ENCODE measurements at places on chromosomes 2 and 18.

- DNase-seq, result no peak
Measured at GRCh38 chr2:239548965-239549595, 148.3 kb upstream of the HDAC4 start.

- DNase-seq, result no peak
Measured at GRCh38 chr18:33201509-33201926, 239.0 kb downstream of the CCDC178 start.

GRCh38 chr2:10452956-10453904 is 5.1 kb upstream of the ODC1 start:
- DNase-seq, result no peak

- DNase-seq, result no peak
Measured at GRCh38 chr2:101463911-101464641, 10.8 kb downstream of the RFX8 start.

DNA sequence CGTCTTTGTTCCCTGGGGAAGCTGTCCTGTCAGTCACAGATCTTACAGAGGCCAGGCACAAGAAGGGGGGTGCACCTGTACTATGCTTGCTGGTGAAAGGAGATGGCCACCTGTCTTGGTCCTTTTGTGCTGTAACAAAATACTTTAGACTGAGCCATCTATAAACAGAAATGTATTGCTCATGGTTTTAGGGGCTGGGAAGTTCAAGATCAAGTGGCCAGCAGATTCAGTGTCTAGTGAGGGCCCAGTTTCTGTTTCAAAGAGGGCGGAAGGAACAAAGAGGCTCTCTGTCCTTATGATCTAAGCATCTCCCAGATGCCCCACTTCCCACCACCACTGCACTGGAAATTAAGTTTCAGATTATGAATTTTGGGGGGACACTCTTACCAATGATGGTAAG is 35.5 kb upstream of the RPL37A start:
- no peak for DNase-seq

GRCh38 chr2:54377901-54378493 is 78.1 kb upstream of the SPTBN1 start:
- no peak for DNase-seq

DNA sequence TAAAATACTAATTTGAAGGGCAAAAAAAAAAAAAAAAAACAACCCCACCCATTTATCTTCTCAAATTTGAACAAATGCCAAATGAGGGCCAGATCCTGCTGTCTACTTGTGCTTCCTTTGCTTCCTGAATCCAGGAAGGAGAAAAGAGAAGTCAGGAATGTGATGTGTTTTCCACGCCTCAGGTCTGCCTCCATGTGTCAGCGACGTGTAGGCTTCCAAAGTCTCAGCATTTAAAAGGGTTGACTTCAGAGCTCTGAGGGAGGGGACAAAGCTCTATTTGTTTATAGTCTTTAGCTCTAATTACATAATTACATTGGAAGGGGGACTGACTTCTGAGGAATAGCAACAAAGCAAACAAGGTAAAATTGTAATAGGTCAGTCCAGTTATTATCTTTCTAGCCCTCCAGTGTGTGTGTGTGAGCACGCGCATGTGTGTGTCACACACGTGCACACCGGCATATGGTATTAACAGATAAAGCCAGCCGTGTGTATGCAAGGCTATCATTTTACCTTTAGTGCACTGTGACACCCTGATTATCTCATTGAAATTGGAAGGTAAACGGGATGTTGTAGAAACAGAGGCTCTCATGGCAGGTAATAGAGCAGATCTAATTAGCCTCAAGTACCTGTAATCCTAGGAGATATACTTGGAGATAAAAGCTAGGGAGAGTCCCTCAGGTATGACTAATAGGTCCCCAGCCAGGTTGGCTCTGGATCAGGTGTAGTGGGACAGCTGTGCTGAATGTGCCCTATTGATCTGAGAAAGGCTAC is 911.4 kb upstream of the ZEB2 start:
- DNase-seq, result no peak

DNA sequence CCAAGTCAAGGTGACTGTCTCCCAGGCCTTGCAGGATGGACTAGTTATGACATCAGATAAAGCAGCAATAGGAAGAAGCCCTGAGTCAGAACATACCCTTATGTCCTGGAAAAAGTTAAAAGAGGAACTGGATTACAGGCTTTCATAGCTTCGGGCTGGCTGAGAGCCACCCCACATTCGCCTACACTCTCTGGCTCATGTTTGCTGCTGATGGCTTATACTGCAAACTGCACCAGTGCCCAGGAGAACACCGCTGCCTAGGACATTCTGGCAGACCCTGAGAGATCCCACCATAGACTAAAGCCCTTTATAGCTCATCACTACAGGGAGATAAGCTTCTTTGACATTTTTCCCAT is 20.3 kb downstream of the SLC8A1 start:
- DNase-seq, result no peak

DNA sequence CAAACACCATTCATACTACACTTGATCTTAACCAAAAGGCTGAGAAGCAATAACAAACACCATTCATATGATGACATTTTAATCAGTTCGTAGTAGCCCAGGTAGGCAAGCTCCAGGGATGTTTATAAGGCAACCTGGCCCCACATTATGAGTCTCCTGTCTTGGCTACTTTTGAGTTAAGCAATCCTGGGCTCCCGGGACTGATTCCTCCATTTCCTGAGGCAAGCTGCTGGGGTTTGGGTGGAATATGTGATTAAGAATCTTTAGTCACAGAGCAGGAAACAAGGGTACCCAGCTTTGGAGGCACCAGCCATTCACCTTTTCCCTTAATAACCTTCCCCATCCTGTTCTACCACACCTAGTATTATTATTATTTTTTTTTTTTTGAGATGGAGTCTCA is 24.5 kb upstream of the SPRED2 start:
- no peak for DNase-seq

DNA sequence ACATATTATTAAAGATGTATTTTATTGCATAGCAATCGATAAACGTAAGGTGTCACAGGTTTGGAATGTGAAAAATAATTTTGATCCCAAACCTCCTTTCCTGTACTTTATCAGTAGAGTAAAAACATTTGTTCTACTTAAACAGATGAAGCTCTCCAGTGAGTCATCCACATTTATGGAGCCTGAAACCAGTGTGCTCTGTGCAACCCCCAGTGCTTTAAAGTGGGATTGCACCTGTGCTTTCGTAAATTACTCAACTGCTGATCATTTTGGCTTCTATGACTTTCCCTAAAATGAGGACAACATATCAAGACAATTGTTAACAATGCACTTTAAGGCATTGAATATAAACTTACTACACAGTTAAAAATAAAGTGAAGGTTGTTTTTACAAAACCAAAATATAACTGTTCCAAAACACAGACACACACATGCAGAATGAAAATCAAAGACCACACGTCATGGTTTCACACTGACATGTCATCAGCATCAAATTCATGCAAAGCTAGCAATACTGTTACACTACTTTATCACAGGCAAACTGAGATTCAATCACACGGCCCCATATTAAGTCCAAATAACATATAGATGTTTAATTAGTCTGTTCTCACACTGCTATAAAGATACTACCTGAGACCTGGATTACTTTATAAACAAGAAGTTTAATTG is 9.7 kb downstream of the TMEM18 start:
- no peak for DNase-seq

- DNase-seq, result no peak
Measured at GRCh38 chr2:2506536-2506935, 175.5 kb upstream of the MYT1L start.

- no peak for DNase-seq
Measured at GRCh38 chr2:29024882-29025430, 43.9 kb downstream of the TOGARAM2 start.

DNA sequence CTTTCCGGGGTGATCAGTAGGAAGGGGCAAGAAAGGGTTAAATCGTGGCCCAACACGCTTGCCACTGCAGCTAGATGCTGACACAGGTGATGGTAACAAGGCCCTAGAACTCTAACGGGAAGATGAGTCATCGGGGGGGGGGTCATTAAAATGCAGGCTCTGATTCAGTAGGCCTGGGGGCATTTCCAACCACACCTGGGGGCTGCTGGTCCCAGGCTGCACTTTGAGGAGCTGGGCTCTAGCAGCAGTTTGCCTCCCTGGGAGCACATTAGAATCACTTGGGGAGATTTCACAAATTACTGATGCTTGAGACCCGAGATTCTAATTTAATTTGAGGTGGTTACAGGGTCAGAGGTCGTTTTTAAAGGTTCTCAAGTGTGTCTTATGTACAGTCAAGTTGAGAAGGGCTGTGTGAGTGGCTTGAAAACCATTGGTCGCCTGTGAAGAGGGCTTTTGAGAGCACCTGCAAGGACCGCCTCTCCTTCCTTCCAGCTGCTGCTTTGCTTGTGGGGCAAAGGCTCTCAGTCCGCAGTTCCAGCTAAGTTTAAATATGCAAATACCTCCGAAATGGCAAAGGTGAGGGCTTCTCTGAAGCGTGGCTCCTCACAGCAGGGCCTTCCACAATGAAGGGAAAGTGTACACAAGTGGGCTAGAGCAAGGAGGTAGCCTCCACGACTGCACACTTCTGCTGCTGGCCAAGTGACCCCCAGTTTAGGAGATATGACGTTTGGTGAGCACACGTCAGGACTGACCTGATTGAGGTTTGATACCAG is 128.0 kb upstream of the MSH6 start:
- DNase-seq, result no peak

DNA sequence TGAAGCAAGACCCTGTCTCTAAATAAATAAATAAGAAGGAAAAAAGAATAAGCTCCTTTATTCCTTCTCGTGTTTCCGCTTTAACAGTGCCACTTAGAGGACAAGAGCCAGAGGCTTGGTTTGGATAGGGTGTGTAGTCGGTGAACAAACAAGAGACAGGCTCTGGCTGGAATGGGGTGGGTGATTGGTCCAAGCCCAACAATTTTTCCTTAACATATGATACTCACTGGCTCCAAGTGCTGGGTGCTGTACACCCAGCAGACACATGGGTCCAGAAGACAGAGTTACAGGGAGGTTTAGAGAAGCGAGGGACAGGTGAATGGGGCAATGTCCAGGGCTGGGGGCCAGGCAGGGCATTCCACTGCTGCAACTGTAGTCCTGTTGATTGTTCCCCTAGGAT is 77.8 kb downstream of the NCAPH start:
- DNase-seq, result no peak

GRCh38 chr2:209614690-209615369 is 156.8 kb upstream of the UNC80 start:
- no peak for DNase-seq

DNA sequence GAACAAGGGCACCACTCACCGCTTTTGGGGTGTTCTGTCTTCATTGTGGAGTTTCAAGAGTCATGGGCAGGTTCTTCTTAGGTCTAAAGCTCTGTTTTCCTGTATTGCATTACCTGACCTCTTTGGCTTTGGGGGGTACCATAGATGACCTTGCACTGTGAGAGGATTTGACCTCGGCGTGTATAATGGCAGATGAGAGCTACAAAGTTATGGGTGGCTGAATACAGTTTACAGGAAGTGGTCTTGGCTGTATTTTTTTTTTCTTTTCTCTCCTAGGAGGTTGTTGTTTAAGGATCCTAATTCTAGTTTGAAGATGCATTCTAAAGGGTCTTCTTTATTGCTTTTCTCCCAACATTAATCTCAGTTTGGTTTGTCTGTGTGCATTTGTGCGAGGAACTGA is 11.5 kb downstream of the GAL3ST2 start:
- no peak for DNase-seq

DNA sequence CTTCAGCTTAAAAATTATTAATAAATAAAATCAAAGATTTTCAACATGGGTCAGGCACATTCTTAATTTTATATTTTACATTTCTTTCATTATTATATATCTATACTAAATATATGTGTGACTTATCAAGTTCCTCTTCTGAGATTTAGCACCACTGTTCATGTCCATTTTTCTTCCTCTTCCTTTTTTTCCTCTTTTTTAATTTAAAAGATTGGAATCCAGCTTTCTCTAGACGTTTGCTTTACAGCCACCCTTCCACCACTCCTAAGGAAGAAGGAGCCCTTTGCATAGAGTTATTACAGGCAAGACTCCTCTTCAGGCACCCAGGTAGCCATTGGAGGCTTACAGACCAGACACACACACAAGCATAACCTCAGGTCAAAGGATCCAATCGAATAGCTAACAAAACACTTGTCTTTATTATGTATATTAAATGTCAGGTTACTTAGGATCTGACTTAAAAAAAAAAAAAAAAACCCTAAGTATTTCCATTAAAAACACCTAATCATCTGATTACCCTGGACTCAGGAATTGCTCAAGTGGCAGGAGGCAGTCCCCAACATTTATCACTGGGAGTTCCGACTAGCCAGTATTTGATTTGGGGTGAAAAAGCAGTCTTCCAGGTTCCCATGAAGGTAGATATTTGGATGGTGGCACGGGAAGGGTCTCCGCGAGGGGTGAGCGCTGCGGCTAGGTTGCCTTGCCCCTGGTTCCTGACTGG is 2.4 kb upstream of the ZEB2 start:
- no peak for DNase-seq

DNA sequence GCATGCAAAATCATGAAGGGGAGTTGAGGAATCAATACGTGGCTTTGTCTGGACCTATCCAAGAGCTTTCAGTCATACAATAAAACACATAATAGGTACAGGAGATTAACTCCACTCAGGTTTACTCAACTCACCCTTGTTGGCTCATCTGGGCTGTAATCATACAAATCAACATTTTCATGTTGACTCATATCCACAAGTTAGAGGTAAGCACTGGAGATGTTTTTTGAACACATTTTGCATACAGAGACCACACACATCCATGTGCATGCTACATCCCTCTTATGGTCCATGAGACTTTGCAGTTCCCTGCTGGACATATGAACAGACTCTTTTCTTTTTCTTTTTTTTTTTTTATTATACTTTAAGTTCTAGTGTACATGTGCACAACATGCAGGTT is 336.9 kb upstream of the PIK3C3 start:
- DNase-seq, result no peak

DNA sequence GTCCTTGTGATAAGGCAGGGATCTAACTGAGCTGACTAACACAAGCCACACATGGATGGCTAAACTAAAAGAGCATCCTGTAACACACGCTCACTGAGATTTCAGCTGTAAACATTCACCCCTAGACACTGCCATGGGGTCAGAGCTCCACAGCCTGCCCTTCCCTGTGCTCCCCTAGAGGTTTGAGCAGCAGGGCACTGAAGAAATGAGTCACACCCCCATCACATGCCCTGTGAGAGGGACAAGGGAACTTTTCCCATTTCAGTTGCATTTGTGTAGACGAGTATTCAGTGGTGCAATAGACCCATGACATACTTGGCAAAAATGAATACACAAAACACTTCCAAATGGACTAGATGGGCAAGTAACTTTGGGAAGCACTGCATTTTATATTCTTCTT is 402.4 kb upstream of the LRRTM1 start:
- DNase-seq, result no peak
